ENCODE measurements at places on chromosomes 13 and 19. TPM values are rescaled to one million over a fixed set of nuclear protein-coding genes. Genes with fewer than 3 reads are reported as not detected.

DNA sequence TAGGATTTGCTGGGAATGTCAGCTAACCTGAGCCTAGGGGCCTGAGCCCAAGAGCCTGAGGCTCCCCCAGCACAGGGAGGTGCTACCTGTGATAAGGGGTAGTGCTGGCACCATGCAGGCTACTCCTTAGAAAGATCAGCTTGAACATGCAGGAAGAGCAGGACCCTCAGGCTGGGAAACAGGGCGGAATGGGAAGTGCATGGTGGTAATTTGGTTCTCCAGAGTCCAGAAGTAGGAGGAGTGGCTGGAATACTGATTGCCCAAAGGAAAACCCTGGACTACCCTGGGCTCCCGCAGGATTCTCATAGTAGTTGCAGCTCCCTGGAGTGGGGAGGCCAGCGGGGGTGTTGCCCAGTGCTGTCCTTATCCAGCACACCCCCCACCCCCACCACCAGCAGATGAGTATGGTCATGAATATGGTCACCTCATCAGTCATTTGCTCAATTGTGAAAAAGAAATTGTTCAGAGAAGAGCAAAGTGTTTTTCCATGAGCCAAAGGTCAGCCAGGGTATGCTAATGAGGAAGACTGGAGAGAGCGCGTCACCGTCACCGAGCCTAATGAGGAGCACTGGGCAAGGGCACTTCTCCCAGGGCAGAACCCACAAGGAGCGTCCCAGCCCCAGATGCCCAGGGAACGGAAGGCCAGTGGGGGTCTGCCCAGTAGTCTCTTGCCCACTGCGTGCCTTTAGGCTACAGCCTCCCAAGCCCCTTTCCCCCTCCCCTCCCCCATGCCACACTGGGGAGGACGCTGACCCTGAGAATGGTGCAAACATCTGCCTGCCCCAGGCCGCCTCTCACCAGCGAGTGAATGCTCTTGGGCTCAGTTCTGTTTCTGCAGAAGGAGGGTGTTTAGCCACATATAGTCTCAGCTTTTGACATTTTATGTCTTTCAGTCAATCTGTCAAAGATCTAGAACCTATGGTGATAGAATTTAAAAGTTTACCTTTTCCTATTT is 5.3 kb downstream of the SLC25A15 start:
- DNase-seq, result no peak

- DNase-seq, result peak; percentile 70
These were observed 12.8 kb upstream of the PEAK3 start for GRCh38 chr19:2294687-2295335.

The SPACA4 gene
- total RNA-seq, result not detected

DNA sequence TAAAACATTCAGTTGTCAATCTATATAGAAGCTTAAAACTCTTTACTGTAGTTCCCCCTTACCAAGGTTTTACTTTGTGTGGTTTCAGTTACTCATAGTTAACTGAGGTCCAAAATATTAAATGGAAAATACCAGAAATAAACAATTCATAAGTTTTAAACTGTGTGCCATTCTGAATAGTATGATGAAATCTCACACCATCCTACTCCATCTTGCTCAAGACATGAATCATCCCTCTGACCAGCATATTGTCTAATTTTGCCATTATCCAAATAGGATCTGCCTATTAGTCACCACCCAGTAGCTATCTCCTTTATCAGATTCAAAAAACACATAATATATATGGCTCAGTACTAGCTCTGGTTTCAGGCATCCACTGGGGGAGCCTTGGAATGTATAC is 22.4 kb downstream of the ZNF571 start:
- no peak for DNase-seq

DNA sequence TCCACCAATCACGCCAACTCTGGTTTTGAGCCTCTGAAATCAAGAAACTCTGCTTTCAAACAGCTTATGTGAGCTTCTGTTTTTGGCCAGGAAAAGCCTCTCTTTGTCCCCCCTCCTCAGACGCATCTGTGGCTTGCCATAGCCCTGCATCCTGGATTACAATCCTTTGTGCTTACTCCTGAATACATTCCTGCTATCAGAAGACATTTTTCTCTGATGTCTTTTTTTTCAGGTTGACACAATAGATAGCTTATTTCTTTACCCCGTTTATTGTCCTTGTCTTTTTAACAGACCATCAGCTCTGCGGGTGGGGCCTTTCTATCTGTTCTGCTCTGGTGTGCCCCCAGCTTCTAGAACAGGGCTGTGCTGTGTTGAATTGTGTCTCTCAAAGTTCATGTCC is 11.0 kb downstream of the PNMA8B start:
- no peak for DNase-seq

DNA sequence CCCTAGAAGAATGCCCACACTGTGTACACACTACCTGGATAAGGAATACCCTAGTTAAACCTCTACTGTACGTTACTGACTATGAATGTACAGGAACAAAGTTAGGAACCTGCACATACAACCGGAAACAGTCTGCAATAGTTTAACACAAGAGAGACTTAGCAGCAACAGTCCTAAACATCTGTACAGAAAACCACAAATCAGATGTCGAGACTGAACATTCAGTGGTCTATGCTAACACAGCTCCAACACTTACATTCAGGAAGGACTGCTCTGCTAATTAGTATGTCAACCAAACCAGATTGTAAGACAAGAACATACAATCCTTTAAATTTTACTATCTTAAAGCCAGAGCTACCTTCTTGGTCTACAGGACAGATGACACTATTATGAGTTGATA is 104.9 kb downstream of the ZNF429 start:
- DNase-seq, result no peak

DNA sequence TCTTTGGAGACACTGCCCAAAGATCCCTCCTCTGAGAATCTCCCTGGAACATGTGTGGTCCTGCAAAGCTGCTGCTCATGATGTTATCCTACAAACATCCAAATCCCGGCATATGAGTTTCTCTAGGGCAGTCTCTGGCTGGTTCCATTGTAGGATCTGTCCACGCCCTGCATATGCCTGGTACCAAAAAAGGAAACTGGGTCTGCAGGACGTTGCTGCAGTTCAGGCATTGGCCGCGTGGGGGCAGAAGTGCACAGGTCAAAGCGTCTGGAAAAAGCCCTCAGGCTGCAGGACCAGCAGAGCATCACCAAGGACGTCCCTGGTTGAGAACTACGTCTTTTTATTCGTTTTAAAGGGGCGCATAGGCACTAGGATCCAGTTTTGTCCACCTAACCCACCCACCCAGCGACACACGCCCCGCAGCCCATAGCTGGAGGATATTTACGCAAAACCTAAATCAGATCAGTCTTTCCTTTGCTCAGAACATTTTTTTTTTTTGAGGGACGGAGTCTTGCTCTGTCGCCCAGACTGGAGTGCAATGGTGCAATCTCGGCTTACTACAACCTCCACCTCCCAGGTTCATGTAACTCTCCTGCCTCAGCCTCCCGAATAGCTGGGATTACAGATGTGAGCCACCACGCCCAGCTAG is 12.9 kb upstream of the ZNF564 start:
- peak; percentile 89 for DNase-seq

The MARK4 gene
- 19.1 TPM for total RNA-seq

DNA sequence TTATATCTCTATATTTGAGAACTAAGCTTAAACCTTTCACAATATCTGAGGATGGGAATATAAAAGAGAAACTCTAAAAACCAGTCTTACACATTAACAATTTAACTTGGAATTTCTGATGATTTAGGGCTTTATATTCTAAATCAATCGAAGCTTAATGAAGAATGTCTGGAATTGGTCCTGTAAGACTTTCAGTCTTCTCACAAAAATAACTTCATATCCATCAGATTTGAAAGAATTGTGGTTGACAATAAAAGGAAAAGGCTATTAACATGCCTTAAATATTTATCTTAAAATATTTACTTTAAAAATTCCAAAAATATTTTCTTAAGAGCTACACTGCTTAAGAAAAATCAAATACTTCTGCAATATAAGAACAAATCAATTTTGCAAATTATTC is 27.3 kb downstream of the MYCBP2 start:
- DNase-seq, result no peak

DNA sequence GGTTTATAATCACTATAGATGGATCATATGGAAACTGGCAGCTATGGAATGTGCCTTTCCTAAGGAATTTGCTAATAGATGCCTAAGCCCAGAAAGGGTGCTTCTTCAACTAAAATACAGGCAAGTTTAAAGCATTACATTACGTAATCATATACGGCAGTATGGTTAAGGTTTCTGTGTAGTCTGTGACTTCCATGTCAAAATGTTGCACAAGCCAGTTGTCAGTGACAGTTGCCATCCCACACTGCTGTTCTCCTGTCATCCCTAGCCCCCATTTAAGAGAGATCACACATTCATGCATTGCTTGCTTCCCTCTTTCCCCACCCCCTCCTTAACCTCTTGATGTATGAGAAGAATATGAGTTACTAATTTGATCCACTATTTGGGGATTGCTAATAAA is 47.3 kb downstream of the BRCA2 start:
- DNase-seq, result no peak

The NHLRC3 gene
- 42.1 TPM for total RNA-seq
